ENCODE measurements at places on chromosomes 3 and 15.

DNA sequence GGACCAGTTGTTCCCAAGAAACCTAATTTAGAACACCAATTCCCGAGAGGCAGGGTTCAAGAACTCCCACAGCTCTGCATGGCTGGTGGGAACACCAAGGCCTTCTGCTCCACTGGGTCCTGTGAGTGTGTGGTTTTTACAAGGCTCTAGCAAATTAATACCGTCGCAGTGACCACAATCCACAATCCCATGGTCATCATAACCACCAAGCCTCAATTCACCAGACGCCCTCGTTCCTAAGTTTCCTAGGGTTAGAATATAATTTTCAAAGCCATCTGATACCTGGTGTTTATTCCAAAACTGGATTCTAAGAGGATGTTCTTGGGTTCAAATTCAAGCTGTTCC, 114.9 kb upstream of the RPL32 start:
- DNase-seq, result no peak

GRCh38 chr15:69145694-69146492, 14.5 kb upstream of the GLCE start:
- DNase-seq, result no peak

GRCh38 chr3:172918165-172918564, 167.6 kb downstream of the ECT2 start:
- DNase-seq, result no peak

GRCh38 chr15:92205255-92205739, 188.4 kb upstream of the ST8SIA2 start:
- no peak for DNase-seq

DNA sequence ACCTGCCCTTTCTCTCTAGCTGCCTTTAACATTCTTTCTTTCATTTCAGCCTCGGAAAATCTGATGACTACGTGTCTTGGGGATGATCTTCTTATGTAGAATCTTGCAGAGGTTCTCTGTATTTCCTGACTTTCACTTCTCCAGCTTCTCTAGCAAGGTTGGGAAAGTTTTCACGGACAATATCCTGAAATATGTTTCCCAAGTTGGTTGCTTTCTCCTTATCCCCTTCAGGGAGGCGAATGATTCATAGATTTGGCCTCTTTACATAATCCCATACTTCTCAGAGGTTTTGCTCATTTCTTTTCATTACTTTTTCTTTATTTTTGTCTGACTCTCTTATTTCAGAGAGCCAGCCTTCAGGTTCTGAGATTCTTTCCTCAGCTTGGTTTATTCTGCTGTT, 62.1 kb upstream of the CCDC54 start:
- DNase-seq, result no peak

DNA sequence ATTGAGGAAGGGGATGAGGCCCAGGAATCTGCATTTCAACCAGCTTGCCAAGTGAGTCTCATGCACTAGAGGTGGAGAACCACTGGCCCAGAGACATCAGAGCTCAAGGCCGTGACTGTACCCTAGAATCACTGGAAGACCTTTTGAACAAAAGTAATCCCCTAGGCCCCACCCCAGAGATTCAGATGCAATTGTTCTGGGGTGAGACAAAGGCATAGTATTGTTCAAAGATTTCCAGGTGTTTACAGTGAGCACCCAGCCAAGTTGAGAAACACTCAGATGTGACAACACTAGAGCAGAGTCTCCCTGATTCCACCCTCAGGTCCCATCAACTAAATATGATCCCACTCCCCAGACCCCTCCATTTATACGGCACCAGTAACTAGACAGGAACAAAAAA, 290.3 kb upstream of the TLE3 start:
- no peak for DNase-seq

- no peak for DNase-seq
Measured at GRCh38 chr3:96959901-96960641, 145.7 kb downstream of the EPHA6 start.

Data from activated CD4-positive, alpha-beta T cell treated with anti-CD3 and anti-CD28 coated beads, Interleukin-2, Interleukin-6, amounts not matched to agents 100 ng/mL and 50 ng/mL, durations not matched to agents 16 hours and 8 hours (primary cell).